Effector memory CD4-positive, alpha-beta T cell (primary cell): ENCODE measurements at places on chromosomes 16 and 17.

- no peak for DNase-seq
Observed at GRCh38 chr16:12612598-12613101, 191.0 kb downstream of the CPPED1 start.

GRCh38 chr16:19872179-19872863 is 12.3 kb downstream of the GPRC5B start:
- no peak for DNase-seq

- DNase-seq, result no peak
Observed at GRCh38 chr17:76458580-76459490, 5.9 kb upstream of the UBE2O start.

- DNase-seq, result no peak
Observed at GRCh38 chr17:49674507-49674906, 3.4 kb downstream of the SPOP start.

- no peak for DNase-seq
Observed at GRCh38 chr17:77724876-77725615, 233.5 kb upstream of the TNRC6C start.

- peak; percentile 70 for DNase-seq
Observed at GRCh38 chr16:75108792-75109731, 7.5 kb downstream of the LDHD start.

GRCh38 chr17:66557200-66557599 is 254.8 kb downstream of the PRKCA start:
- no peak for DNase-seq

GRCh38 chr17:81092518-81093095 is 57.7 kb downstream of the BAIAP2 start:
- DNase-seq, result no peak

DNA sequence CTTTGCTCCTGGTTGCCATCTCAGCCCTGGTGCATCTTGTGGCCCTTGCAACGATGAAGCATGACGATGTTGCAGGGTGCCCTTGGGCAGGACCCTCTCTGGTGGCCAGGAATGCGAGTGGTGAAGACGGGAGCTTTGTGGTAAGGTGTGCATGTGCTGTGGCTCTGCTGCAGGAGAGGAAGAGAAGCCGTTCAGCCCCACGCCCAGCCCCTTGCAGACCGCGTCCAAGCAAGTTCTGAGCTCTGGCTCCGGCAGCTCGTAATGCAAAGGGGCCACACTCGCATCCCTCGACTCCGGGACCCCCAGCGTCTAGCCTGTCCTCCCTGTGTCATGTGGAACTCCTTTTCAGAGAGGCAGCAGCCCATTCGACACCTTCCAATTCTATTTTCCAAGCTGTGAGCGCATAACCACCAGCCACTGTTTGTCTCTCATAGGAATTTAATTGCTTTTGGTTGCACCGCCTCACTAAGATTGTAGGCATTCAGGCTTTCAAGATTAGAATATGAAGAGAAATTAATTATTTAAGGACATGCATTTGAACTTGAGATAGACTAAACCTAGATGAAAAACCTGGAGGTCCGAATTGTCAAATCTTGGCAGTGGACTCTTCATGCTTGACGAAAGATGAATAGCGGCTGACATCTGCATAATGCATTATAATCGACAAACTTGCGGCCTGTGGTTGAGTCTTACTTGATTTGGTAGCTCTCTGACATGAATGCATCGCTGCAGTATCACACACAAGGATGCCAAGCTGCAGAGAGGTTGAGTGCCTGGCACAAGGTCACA is 21.1 kb upstream of the KCNG4 start:
- DNase-seq, result no peak

DNA sequence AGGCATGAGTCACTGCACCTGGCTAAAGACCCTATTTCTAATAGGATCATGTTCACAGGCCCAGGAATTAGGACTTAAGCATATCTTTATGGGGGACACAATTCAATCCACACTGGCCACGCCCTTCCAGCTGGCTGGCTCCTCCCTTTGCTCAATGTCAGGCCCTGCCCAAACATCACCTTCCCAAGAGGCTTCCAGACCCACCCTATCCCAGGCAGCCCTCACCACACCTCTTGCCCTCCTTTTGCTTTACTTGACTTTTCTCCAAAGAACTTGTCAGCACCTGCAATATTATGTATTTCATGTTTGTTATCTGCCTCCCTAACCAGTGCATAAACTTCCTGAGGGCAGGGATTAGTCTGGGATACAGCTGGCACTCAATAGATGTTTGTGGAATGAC is 109.6 kb upstream of the CDH5 start:
- no peak for DNase-seq

- no peak for DNase-seq
Observed at GRCh38 chr16:79658301-79659033, 57.9 kb upstream of the MAF start.

- DNase-seq, result no peak
Observed at GRCh38 chr16:49492896-49493626, 119.5 kb downstream of the C16orf78 start.
